Osteoblast (primary cell): ENCODE measurements at places on chromosomes 11 and 22. TPM values are rescaled to one million over a fixed set of nuclear protein-coding genes. Genes with fewer than 3 reads are reported as not detected.

DNA sequence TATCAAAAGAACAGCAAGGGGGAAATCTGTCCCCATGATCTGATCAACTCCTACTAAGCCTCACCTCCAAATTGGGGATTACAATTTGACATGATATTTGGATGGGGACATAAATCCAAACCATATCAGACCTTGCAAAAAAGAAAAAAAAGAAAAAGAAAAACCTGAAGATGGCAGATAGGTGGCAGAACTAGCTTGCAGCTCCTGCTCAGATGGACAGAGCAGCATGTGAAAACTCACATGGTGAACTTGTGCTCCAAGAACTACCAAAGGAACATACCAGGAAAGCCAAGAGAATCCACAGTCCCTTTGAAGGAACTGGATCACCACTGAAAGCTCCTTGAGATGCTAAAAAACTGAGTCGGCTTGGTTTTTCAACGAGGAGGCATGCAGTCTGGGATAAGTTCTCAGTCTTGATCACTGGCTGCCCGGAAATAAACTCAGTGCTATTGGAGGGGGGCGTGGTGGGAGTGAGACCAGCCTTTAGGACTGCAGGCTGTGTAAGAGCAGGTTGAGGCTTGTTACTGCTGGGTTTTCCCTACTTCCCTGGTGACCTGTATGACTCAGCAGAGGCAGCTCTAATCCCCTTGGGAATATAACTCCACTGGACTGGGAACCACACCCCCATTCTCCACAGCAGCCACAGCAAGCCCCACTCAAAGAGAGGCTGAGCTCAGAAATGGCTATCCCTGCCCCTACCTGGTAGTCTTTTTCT, 358.3 kb upstream of the ARHGAP42 start:
- no peak for DNase-seq

GRCh38 chr22:22759371-22759770, 115.0 kb downstream of the GGTLC2 start:
- DNase-seq = no peak

DNA sequence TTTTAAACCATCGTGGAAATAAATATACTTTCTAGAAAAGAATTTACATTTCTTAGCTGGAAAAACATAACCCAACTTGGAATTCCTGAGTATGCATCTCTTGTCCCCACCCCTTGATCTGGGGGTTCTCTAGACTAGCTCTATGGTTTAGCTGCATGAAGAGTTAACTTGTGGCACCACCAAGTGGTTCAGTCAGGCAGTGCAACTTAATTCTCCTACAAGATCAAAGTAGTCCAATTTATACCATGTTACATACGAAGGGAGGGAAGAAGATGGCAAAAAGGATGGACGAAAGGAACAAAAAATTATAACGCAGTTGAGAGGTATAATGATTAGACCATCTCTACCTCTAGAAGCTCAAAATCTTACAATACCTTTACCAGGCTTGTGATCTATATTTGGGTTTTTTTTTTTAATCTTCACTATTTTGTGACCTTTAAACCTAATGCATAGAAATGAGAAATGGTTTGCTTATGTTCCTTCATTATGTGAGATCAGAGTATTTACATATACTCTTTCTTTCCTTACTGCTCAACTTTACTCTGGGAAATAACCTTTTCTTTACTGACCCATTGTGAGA, 28.5 kb upstream of the ALKBH3 start:
- DNase-seq = peak; percentile 78

- no peak for DNase-seq
Measured at GRCh38 chr11:116563712-116564047, 209.1 kb downstream of the BUD13 start.

GRCh38 chr11:32729976-32730375, 64.5 kb downstream of the CCDC73 start:
- no peak for DNase-seq

DNA sequence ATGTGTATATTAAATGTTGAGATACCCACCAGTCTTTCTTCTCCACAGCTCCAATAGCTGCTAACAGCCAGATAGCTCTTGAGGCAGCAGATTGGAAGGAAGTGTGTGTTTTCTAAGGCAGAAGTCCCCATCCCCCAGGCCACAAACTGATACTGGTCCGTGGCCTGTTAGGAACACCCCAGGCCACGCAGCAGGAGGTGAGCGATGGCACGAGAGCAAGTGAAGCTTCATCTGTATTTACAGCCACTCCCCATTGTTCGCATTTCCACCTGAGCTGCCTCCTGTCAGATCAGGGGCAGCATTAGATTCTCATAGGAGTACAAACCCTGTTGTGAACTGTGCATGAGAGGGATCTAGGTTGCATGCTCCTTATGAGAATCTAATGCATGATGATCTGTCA, 12.7 kb downstream of the CCDC73 start:
- DNase-seq = no peak

- DNase-seq = no peak
Measured at GRCh38 chr22:28894334-28894733, 11.0 kb downstream of the ZNRF3 start.

DNA sequence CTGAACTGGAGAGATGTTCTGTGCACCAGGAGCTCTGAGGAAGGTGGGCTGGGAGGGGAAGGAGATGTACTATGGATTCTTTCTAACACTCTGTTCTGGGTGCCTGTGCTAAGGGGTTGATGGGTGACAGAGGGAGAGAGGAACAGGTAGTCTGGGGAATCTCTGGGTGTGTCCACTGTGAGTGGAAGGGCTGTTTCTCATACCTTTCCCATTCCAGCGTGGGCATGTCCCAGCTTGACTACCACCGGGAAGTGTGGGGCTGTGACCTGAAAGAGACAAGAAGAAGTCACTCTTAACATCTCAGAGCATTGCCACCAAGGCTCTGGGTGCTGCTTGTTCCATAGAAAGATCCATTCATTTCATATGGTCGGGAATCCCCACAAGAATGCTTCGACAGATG, 121.9 kb downstream of the FBXO7 start:
- no peak for DNase-seq

GRCh38 chr22:42862045-42862734, 5.1 kb upstream of the ARFGAP3 start:
- DNase-seq = peak; percentile 31

GRCh38 chr11:40921246-40921645, 538.2 kb downstream of the LRRC4C start:
- no peak for DNase-seq

DNA sequence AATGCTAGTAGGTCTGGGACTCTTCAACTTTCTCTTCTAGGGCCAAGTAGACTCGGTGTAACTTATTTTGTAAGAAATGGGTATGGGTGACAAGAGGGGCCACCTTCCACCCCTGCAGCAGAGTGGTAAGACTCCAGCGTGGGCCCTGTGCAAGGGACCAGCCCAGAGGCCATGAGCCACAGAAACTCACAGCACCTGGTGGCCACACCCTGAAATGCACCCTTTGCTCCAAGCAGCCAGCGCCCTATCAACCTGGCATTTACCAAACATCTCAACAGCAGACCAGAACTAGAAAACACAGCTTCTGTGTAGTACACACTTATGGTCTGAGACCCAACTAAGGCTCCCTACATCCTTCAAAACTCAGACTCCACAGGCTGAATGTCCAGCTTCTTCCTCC, 5.7 kb downstream of the CDCA5 start:
- peak; percentile 84 for DNase-seq

- no peak for DNase-seq
Measured at GRCh38 chr11:58621586-58622262, 741 bp upstream of the CNTF start.

The FOLR1 gene
- under 0.01 and 0.36 TPM in 2 replicates for total RNA-seq

The UBE2L6 gene
- total RNA-seq = 61.3 and 65.9 TPM in 2 replicates

The TMEM258 gene
- 63.3 and 81.9 TPM in 2 replicates for total RNA-seq

The PLAAT5 gene
- not detected in 2 replicates for total RNA-seq

The CCDC116 gene
- total RNA-seq = 0.29 and 0.36 TPM in 2 replicates
